Activated T-helper 1 cell treated with anti-CD3 and anti-CD28 coated beads, Interleukin-12 subunit alpha, Interleukin-12 subunit beta, Interleukin-2, Interleukin-4 antibody, amounts not matched to agents 30 ng/mL and 10 ng/mL and 1 ng/mL, durations not matched to agents 14 hours and 24 hours and 36 hours (primary cell): ENCODE measurements at places on chromosomes 1 and 21. TPM values are rescaled to one million over a fixed set of nuclear protein-coding genes. Genes with fewer than 3 reads are reported as not detected.

- DNase-seq, result no peak
Observed at GRCh38 chr1:203858975-203859374, 2.4 kb upstream of the SNRPE start.

The FMO3 gene
- not detected in 2 replicates for total RNA-seq

The ZBED6 gene
- 19.8 and 21.3 TPM in 2 replicates for total RNA-seq

The GNG12 gene
- 0.08 and 0.12 TPM in 2 replicates for total RNA-seq

DNA sequence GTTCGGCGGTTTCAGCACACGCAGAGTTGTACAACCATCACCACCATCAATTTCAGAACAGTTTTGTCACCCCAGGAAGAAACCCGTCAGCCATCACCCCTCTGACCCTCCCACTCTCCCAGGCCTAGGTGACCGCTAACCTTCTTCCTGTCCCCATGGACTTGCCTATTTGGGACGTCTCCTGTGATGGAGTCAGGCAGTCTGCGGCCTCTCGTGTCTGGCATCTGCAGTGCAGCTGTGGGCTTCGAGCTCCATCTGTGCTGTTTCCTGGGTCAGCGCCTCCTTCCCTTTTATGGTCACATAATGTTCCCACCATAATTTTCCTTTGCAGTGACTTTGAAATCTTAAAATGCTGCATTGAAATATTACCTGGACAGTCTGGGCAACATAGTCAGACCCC is 24.4 kb downstream of the SLC45A1 start:
- no peak for DNase-seq

- DNase-seq, result no peak
Observed at GRCh38 chr1:225914947-225915346, 9.1 kb downstream of the PYCR2 start.

The KCNK2 gene
- total RNA-seq, result not detected in 2 replicates

- DNase-seq, result no peak
Observed at GRCh38 chr1:82721702-82722101, 921.0 kb downstream of the ADGRL2 start.

GRCh38 chr1:161720956-161721737 is at the start of gene FCRLB:
TSS of gene FCRLB (plus strand) at chr1:161721544. CDS start at chr1:161722673, 1,129 bp downstream.
- no peak for DNase-seq

The TDRD5 gene
- total RNA-seq, result not detected in 2 replicates

GRCh38 chr21:29329406-29329805 is 30.7 kb downstream of the BACH1 start:
- DNase-seq, result no peak
